ENCODE measurements at places on chromosomes 7 and 10. TPM values are rescaled to one million over a fixed set of nuclear protein-coding genes. Genes with fewer than 3 reads are reported as not detected.

GPR37 gene
- total RNA-seq, result 20.6 TPM

TMEM196 gene
- not detected for total RNA-seq

GOLGA7B gene
- not detected for total RNA-seq

CXCL12 gene
- 611 TPM for total RNA-seq

POLR2J2 gene
- total RNA-seq, result 1.5 TPM

TWIST1 gene
- 31.2 TPM for total RNA-seq

C10orf105 gene
- total RNA-seq, result under 0.01 TPM

MAT1A gene
- total RNA-seq, result not detected

HTR5A gene
- not detected for total RNA-seq

CALML3 gene
- not detected for total RNA-seq

ZNF425 gene
- total RNA-seq, result 4.6 TPM

FAM25G gene
- not detected for total RNA-seq

TMEM139 gene
- not detected for total RNA-seq

FZD8 gene
- 0.77 TPM for total RNA-seq

FAM25A gene
- total RNA-seq, result not detected

ITGA8 gene
- total RNA-seq, result 1.3 TPM

FAM185A gene
- total RNA-seq, result 8.2 TPM

LIPF gene
- total RNA-seq, result not detected

CHAT gene
- total RNA-seq, result not detected
